ENCODE measurements at places on chromosomes 11 and 22. TPM values are rescaled to one million over a fixed set of nuclear protein-coding genes. Genes with fewer than 3 reads are reported as not detected.

CASP1 gene
- polyA plus RNA-seq = 10.4 TPM

NEFH gene
- 2.2 TPM for polyA plus RNA-seq

TRIM6 gene
- 1.0 TPM for polyA plus RNA-seq

OR52N5 gene
- not detected for polyA plus RNA-seq

EMID1 gene
- polyA plus RNA-seq = 6.2 TPM

GPR83 gene
- 0.24 TPM for polyA plus RNA-seq

SELENOH gene
- polyA plus RNA-seq = 71.2 TPM

FOLR2 gene
- polyA plus RNA-seq = 27.0 TPM

PRAME gene
- not detected for polyA plus RNA-seq

MYOD1 gene
- 38.1 TPM for polyA plus RNA-seq

CD3D gene
- polyA plus RNA-seq = not detected

ACRV1 gene
- polyA plus RNA-seq = 0.55 TPM

MFNG gene
- 9.4 TPM for polyA plus RNA-seq

MMP8 gene
- polyA plus RNA-seq = 0.07 TPM

FBXO7 gene
- polyA plus RNA-seq = 87.1 TPM

C2CD3 gene
- polyA plus RNA-seq = 25.4 TPM

B3GAT1 gene
- 0.23 TPM for polyA plus RNA-seq

CHST1 gene
- polyA plus RNA-seq = 11.8 TPM

SYT7 gene
- 2.9 TPM for polyA plus RNA-seq

C11orf16 gene
- polyA plus RNA-seq = 0.08 TPM

PDE2A gene
- 15.0 TPM for polyA plus RNA-seq

CDHR5 gene
- polyA plus RNA-seq = 2.1 TPM

PGA5 gene
- 0.72 TPM for polyA plus RNA-seq

C22orf42 gene
- polyA plus RNA-seq = not detected

PC gene
- 21.2 TPM for polyA plus RNA-seq

RFPL1 gene
- polyA plus RNA-seq = 0.51 TPM

DCDC1 gene
- 0.31 TPM for polyA plus RNA-seq

P2RY6 gene
- polyA plus RNA-seq = 3.1 TPM

NLRP6 gene
- polyA plus RNA-seq = not detected

IRAG1 gene
- 5.2 TPM for polyA plus RNA-seq

EFCAB6 gene
- polyA plus RNA-seq = 0.79 TPM

NLRX1 gene
- 10.9 TPM for polyA plus RNA-seq

DEUP1 gene
- not detected for polyA plus RNA-seq

SEC14L2 gene
- polyA plus RNA-seq = 1.2 TPM

LRRC56 gene
- 3.9 TPM for polyA plus RNA-seq

UBQLNL gene
- 0.05 TPM for polyA plus RNA-seq

PHLDB1 gene
- 85.3 TPM for polyA plus RNA-seq
